CD4-positive, alpha-beta memory T cell (primary cell): ENCODE measurements at places on chromosomes 1 and 21.

DNA sequence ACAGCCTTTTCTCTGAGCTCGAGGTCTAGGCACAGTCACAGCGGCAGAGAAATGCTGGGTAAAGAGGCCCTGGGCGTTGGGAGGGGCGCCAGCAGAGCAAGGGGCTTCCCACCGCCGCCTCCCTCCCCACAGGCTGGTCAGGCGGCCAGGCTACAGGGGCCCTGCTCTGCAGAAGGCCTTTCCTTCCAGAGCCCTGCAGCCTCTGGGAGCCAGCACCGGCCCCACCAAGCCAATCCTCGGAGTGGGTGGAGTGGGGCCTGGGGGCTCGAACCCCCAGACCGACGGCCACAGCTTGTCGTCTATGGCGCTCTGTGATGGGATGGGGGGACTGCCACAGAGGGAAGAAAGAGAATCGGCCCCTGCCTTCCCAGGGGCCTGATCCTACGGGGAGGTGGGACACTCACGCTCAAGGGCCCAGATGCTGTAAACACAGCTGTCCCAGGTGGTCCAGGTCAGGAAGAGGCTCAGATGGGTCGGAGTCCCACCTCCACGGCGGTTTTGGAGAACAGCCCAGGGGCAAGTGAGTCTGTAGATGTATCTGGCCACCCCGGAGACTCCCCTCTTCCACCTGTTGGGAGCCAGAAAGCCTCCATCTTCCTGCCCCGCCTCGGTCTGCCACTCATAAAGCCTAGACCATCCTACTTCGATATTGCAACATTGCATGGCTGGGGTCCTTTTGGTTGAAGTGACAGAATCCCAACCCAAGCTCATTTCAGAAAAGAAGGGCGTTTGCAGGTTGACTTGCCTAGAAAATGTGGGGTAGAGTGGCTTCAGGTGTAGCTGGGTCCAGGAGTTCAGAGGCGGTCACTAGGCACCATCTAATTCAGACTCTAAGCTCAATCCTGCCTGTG is 95.6 kb downstream of the SIK1 start:
- DNase-seq: no peak

- no peak for DNase-seq
Measured at GRCh38 chr1:221801251-221801661, 59.4 kb upstream of the DUSP10 start.

- DNase-seq: no peak
Measured at GRCh38 chr21:44834951-44835646, 17.2 kb upstream of the SUMO3 start.

- DNase-seq: no peak
Measured at GRCh38 chr1:222384531-222384930, 163.4 kb downstream of the HHIPL2 start.

DNA sequence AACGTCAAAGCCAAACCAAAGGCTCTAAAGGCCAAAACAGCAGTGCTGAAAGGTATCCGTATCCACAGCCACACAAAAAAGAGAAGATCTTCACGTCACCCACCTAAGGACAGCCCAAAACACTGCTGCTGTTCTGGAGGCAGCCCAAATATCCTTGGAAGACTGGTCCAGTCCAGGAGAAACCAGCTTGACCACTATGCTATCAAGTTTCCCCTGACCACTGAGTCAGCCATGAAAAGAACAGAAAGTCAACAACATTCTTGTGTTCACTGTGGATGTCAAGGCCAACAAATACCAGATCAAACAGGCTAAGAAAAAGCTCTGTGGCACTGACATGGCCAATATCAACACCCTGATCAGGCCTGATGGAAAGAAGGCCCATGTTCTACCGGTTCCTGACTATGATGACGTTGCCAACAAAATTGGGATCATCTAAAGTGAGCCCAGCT is 32.1 kb downstream of the ARID4B start:
- DNase-seq: no peak

DNA sequence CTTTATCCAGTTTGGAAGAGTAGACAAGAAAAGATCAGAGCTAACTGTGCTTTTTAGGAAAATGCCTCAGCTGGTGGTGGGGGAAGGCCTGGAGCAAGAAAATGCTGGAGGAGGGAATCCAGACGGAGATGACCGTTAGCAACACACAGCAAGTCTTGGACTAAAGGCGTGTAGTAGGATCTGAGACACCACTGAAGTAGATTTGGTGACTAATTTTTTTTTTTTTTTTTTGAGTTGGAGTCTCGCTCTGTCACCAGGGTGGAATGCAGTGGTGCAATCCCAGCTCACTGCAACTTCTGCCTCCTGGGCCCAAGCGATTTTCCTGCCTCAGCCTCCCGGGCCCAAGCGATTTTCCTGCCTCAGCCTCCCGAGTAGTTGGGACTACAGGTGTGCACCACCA is 41.2 kb downstream of the LPAR3 start:
- DNase-seq: no peak

DNA sequence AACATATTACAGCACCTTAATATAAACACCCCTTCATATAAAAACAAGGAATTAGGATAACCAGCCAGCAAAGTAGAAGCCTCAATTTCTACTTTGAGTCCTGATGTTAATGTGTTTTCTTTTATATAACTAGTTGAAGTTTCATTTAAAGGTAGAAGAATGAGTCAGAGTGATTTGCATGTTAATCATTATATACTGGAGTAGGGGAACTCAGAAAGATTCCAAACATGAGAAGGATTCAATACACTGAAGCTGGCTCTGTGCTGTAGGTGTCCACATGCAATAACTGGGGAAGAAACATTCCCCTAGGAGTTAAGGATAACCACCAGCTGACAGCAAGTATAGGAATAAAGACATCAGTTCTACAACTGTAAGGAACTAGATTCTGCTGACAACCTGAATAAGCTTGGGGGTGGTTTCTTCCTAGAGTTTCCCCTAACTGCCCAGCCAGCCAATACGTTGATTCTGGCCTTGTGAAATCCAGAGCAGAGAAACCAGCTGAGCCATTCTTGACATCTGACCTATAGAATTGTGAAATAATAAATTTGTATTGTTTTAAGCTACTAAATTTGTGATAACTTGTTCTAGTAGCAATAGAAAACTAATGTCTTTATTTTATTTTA is 33.4 kb upstream of the RNPC3 start:
- DNase-seq: no peak

GRCh38 chr1:230368363-230368762 is 57.8 kb downstream of the PGBD5 start:
- DNase-seq: no peak

GRCh38 chr1:102174259-102174863 is 177.6 kb upstream of the OLFM3 start:
- DNase-seq: no peak

DNA sequence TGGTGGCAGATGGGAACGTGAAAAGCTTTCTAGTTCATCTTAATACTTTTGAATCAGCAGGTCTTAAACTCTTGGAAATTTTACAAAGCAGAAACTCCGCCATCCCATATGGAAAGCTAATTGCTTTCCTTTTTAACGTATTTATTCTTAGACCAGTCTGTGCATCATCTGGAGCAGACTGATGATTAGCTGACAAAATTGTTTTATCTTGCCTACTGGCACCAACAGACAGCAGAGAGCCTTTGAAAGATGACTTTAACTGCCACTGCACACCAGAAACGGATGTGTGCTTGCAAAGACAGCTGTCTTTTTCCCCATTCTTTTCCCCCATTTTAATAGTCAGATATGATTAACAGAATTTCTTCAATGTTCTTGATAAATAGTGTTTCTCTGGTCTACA is 97.0 kb downstream of the PLD5 start:
- DNase-seq: no peak
